ENCODE measurements at places on chromosomes 5 and 9.
A peak's percentile ranks its signal among the peaks of the same experiment; 100 is the strongest.

DNA sequence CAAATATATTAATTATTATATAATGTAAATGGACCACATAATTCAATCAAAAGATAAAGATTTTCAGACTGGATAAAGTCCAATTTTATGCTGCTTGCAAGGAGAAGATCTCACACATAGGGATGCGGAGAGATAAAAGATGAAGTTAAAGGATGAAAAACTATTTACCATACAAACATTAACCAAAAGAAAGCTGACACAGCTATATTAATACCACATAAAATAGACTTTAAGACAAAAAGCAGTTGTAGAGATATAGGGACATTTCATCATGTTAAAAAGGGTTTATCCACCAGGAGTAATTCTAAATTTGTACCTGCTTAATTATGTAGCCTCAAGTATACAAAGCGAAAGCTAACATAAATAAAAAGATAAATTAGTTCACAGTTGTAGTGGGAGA is 15.2 kb upstream of the NSG2 start:
- no peak for DNase-seq

GRCh38 chr9:32376285-32376684 is 8.2 kb upstream of the ACO1 start:
- DNase-seq, result no peak

GRCh38 chr9:108830272-108830671 is 25.5 kb downstream of the ACTL7B start:
- DNase-seq, result no peak

- DNase-seq, result no peak
Observed at GRCh38 chr9:135611142-135611874, 28.0 kb downstream of the GLT6D1 start.

- no peak for DNase-seq
Observed at GRCh38 chr9:86990290-86990689, 43.0 kb upstream of the GAS1 start.

DNA sequence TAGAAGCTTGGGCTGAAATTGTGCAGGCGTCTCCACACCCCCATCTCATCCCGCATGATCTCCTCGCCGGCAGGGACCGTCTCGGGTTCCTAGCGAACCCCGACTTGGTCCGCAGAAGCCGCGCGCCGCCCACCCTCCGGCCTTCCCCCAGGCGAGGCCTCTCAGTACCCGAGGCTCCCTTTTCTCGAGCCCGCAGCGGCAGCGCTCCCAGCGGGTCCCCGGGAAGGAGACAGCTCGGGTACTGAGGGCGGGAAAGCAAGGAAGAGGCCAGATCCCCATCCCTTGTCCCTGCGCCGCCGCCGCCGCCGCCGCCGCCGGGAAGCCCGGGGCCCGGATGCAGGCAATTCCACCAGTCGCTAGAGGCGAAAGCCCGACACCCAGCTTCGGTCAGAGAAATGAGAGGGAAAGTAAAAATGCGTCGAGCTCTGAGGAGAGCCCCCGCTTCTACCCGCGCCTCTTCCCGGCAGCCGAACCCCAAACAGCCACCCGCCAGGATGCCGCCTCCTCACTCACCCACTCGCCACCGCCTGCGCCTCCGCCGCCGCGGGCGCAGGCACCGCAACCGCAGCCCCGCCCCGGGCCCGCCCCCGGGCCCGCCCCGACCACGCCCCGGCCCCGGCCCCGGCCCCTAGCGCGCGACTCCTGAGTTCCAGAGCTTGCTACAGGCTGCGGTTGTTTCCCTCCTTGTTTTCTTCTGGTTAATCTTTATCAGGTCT is at the start of gene C9orf72:
C9orf72 (minus strand) TSS at position 564 of the 716 bp plus-strand sequence. CDS start 6,361 bp downstream, outside the sequence.
- DNase-seq, result peak; percentile 46
